ENCODE measurements at places on chromosomes 6 and 20. TPM values are rescaled to one million over a fixed set of nuclear protein-coding genes. Genes with fewer than 3 reads are reported as not detected.

DNA sequence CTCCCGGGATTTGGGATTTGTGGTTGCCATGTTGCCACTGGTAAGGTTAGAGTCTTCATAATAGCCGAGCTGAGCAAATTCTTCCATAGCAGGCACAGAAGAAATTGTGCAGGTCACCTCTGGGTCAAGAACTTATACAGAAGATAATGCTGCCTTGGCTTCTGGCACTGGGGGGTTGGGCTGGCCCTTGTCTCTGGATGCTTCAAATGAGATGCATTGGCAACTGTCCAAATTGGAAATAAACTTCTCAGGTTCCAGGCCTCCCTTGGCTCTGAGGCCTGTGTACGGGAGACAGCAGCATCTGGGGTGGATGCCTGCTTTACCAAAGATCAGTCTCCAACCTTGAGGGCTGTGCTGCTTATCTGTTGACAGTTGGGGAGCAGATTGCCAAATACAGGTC, 26.2 kb downstream of the MYO6 start:
- no peaks in the 10 kb centered on the region for H3K4me1 ChIP-seq
- H3K27me3 ChIP-seq, result no peaks in the 10 kb centered on the region
- no peak overlapping the region for H3K4me3 ChIP-seq
- DNase-seq, result no peak
- H3K27ac ChIP-seq, result no peak overlapping the region

DNA sequence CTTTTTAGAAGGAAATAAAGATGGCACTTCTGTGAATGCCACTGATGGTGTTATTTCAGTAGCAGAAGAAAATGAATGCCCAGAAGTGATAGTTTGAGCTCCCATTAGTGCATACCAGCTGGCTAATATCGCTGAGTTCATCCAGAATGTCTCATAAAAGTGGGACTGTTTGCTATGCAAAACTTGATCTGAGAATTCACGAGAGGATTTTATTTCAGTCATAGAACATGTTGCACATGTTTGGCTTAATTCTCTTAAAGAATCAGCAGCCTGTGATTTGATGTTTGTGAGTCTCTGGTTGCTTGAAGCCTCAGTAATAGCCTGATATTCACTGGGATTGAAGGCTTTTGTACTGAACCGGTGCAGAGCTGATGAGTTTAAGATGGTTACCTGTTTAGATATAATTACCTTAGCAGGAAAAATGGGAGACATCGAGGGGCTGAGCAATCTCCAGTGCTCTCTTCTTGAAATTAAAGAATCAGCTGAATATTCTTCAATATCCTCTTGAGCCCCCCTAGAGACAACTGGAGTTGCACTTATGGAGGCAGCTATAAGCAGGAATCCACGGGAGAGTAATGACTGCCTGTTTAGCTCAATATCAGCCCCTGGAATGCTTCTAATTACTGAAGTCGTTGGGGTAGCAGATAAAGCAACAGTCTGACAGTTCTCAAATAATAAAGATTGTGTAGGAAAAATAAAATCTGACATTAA, 955.5 kb downstream of the PHF3 start:
- H3K36me3 ChIP-seq, result no peaks in the 10 kb centered on the region
- no peaks in the 10 kb centered on the region for H3K27me3 ChIP-seq
- H3K27ac ChIP-seq, result no peak overlapping the region
- no peak for DNase-seq
- H3K4me1 ChIP-seq, result no peaks in the 10 kb centered on the region
- H3K4me3 ChIP-seq, result no peak overlapping the region

DNA sequence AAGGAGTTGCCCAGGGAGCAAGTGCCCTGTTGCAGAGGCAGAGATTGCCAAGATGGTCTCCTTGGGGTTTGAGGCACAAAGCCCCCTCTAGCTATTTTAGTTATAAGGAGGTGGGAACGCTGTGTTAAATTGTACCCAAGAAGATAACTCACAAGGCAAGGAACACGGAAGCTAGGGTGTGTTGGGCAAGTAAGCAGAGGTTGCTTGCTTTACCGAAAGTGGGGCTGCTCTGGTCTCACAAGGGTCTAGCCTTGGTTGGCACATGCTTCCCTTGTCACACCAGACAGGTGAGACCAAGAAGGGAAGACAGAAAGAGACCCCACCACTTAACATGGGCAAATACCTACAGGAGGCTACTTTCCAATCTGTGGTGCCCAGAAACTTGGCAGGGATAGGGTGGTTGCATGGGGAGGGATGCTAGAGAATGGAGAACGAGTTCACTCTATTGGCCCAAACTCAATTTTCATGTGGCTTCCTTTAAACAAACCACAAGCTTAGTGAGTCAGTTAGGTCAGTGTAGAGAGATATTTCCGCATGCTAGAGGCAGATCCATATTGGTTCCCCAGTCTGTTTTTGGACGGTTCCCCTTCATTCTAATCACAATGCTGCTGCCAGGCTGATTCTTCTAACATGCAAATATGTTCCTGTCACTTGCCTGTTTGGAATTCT, 42.4 kb downstream of the PLAGL1 start:
- no peak overlapping the region for H3K27ac ChIP-seq
- peaks cover 6% of the 10 kb centered on the region for H3K4me1 ChIP-seq
- peaks cover 82% of the 10 kb centered on the region for H3K27me3 ChIP-seq
- DNase-seq, result no peak
- H3K36me3 ChIP-seq, result no peaks in the 10 kb centered on the region

DNA sequence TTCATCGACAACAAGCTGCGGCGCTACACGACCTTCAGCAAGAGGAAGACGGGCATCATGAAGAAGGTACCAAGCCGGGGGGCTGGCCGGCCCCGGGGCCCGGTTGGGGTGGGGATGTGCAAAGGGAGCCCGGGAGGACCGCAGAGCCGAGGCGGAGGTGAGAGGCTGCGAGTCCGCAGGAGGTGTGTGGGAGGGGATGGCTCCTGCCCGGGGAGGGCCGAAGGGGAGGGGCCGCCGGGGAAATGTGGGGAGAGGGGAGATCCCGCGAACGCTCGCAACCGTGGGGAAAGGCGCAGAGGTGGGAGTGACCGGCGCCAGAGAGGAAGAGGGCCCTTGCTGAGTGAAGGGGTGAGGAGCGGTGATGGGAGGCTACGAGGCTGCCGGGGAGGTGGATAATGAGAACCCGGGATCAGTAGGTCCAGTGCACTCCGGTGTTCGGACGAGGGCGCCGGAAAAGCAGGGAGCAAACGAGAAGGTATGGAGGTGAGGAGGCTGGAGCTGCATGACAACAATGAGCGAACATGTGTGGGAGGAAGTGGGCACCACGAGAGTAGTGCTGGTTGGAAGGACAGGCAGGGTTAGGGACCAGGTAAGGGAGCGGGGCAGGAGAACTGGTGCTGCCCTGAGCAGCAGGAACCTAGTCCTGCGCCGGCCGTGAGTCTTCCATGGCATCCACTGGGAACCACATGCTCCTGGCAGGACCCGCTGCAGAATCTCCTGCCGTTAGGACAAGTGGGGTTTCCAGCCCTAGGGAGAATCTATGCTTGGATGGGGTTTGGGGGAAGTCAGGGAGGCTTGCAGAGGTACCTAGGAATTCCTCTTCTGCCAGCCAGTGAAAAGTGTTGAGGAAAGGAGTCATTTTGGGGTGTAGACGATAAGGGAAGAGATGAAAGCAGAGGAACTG, 1.3 kb downstream of the SRF start:
- no peak for DNase-seq
- H3K4me3 ChIP-seq, result peak overlapping the region; percentile 78

DNA sequence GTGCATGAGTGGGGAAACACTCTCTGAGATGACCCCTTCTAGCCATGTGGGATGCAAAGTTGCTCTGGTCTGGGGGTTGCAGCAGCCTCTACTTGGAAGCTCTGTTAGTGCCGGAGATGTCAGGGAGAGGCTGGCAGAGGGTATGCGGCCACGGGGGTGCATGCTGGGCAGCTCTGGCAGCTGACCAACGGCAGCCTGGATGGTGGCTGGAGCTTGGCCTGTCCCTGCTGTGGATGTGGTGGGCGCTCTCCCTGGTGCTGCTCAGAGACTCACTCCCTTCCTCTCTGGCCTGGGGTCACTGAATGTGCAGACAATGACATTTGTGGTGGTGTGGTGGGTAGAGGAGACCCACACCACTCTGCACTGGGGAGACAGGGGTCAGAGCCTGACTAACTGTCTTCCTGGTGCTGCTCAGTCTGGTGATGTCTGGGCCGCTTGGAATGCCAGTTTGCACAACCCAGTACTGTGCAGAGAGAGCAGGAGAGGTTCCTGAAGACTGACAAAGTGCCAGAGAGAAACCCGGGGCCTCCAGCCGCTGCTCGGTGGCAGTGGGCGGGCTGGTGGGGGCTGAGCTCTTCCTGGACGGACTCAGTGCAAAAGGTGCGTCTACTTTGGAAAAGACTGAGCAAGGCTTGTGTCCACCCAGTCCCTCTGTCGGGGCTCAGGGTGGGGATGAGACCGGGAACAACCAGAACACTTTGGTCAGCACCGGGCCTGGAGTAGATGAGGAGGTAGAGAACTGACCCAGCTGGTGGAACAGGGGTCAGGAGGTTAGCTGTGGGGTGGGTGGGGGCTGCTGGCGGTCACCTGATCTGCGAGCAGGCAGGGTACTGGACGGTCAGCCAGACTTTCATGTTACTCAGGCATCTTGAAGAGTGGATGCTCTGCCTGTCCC, 2.7 kb downstream of the MYT1 start:
- no peak overlapping the region for H3K27ac ChIP-seq
- no peaks in the 10 kb centered on the region for H3K27me3 ChIP-seq
- H3K36me3 ChIP-seq, result no peaks in the 10 kb centered on the region

DNA sequence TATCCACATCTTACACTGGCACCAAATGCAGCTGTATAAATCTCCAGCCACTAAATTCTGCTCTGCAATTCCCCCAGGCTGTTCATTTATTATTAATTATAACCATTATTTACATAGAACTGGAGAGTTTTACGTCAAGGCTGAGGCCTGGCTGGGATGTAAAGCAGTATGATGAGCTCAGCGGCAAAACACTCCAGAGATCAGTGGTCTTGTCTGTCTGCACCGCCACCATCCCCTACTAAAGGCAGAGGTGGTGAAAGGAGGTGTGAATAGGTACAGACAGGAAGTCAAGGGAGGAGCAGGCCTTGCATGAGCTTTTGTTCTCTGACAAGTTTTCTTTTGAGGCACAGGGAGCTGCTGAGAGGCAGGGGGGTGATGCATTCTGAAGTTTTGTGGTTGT, 159.9 kb upstream of the PCSK2 start:
- no peaks in the 10 kb centered on the region for H3K27me3 ChIP-seq
- H3K4me3 ChIP-seq, result no peak overlapping the region
- no peaks in the 10 kb centered on the region for H3K36me3 ChIP-seq
- no peak for DNase-seq

- H3K27ac ChIP-seq, result no peak overlapping the region
- H3K36me3 ChIP-seq, result no peaks in the 10 kb centered on the region
- DNase-seq, result no peak
- no peaks in the 10 kb centered on the region for H3K4me1 ChIP-seq
- no peak overlapping the region for H3K4me3 ChIP-seq
Measured at GRCh38 chr6:97422171-97422570, 139.2 kb upstream of the MMS22L start.

DNA sequence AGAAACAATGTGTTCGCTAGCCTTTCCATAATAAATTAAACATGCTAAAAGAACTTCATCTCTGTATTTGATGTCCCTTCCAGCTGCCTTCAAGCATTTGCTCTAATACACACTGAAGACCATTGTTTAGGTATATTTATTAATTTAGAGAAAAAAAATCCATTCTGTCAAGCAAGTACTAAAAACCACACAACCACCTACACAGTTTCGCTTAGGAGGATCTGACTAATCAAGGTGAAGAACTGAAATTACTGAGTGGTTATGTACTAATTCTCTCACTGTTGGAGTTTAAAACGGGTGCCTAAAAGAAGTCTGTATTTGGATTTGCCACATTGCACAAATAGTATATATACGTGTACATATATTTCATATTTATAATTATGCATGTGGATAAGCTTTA, 58.9 kb downstream of the GMDS start:
- no peak for DNase-seq
- H3K4me3 ChIP-seq, result no peak overlapping the region
- H3K4me1 ChIP-seq, result no peaks in the 10 kb centered on the region
- no peaks in the 10 kb centered on the region for H3K36me3 ChIP-seq
- H3K27me3 ChIP-seq, result no peaks in the 10 kb centered on the region

GRCh38 chr20:19767070-19767469, 9.0 kb downstream of the RIN2 start:
- no peak for DNase-seq
- no peak overlapping the region for H3K27ac ChIP-seq
- H3K4me1 ChIP-seq, result 0 out of 2 replicates have a peak, but pooled peaks cover 3% of the 10 kb centered on the region
- H3K27me3 ChIP-seq, result no peaks in the 10 kb centered on the region

DNA sequence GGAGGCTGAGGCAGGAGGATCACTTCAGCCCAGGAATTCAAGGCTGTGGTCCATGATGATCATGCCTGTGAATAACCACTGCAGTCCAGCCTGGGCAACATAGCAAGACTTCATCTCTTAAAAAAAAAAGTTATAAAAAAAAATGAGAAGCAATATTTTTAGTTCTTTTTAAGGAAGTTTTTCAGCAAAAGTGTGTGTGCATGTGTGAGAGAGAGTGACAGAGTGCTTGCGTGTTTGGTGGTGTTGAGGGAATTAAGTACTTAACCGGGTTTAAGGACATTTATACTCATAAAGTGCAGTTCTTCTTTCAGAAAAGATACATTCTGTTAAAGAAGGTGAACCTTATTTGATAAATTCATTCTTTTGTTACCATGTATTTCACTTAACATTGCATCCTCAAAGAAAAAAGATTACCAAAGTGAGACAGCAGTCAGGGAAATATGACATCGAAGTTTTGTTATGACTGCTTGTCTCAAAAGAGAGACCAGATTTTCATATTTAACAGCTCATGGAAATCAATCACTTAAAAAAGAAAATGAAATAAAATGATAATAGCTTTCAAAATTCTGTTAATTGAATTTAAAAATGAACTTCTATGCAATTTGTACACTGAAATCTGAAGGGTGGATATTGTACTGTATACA, 254.7 kb downstream of the ARHGAP18 start:
- no peaks in the 10 kb centered on the region for H3K36me3 ChIP-seq
- H3K27ac ChIP-seq, result no peak overlapping the region
- H3K4me1 ChIP-seq, result no peaks in the 10 kb centered on the region
- DNase-seq, result no peak

DNA sequence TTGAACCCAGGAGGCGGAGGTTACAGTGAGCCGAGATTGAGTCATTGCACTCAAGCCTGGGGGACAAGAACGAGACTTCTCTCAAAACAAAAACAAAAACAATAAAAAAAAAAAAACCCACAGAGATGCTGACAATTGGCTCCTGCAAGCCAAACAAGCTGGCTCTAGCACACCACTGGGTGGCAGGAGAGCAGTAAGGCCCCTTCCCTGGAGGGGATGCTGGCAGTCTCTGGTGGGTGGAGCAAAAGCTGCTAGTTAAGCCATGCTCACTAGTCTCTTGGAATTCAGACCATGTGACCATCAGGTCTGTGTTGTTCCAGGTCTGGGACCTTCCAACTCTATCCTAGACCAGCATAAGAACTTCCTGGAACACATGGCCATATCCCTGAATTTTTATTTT, 18.9 kb upstream of the DSN1 start:
- H3K36me3 ChIP-seq, result peaks cover 23% of the 10 kb centered on the region
- no peaks in the 10 kb centered on the region for H3K4me1 ChIP-seq
- DNase-seq, result peak; percentile 56
- H3K27ac ChIP-seq, result no peak overlapping the region
- H3K4me3 ChIP-seq, result no peak overlapping the region

The BANF2 gene
- not detected for total RNA-seq

The TFAP2A gene
- 0.10 TPM for total RNA-seq

The ARMH2 gene
- not detected for total RNA-seq

The GHRH gene
- total RNA-seq, result not detected

Data from H1 (cell line).